ENCODE measurements at places on chromosomes 11 and 22.

- no peak for DNase-seq
Observed at GRCh38 chr11:16610213-16610737, 128.2 kb upstream of the C11orf58 start.

DNA sequence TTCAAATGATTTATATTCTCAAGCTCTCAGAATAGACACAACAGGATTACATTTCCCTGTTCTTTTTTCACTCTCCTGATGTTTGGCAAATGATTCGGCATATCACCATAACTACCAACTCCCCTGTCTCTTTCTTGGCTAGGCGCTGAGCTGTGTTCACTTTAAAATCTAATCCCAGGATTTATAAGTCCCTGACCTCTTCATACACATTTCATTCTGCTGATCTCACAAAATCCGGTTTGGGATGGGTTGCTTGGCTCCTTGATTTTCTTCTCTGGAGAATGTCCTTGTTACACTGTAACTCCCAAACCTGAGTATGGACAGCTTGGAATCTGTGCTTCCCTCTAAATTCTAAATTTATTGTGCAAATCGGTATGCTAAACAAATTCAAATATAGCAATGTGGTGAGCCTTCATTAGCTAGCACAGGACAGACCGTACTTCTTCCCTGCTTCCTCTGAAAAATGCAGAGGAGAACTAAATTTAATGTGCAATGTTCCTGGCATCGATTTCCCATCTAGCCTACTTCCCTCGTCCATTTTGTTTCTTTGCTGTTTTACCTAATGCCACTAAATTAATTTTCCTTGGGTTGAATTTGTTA is 858.5 kb upstream of the FAT3 start:
- DNase-seq: no peak

DNA sequence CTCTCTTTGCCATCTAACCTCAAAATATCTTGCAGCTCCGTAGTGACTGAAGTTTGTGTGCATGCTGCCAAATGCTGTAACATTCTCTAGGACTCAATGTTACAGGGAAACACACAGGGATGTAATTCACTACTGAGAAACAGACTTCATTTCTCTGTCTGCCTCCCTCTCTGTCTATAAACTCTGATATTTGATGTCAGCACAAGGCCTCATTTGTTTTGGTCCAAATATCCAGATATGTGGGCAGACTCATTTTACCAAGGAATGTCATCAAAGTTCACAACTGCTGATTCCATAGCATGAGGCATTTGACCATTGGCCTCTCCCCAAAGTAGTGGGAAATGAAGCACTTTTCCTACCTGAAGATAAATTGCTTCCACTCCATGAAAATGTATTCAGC is 2.5 kb upstream of the PRRG4 start:
- no peak for DNase-seq

GRCh38 chr11:132691848-132692550 is 840.3 kb downstream of the OPCML start:
- no peak for DNase-seq

- no peak for DNase-seq
Observed at GRCh38 chr22:27952779-27953178, 33.7 kb upstream of the PITPNB start.

DNA sequence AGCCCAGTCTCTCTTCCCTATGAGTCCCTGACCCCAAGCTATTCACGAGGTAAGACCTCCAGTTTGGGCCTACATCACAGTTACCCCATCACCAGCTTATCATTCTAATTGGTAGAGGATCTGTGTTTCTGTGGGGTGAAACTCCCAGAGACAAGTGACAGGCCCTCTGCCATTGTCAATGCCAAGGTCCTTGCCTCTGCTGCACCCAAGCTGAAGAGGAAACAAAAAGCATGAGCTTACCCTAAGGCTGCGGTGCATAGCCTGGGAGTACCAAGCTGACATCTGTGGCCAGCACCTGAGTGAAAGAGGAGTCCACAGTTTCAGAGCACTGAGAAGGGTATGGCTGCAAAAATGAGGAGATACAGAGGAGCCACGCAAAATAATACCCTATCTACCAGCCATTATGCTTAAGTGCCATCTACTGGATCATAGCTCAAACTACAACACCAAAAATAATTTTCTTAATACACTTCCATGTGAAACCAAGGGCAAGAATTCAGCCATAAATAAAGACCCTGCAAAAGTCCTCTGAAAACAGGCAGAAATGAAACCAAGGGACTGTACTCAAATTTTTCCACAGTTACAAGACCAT is 62.3 kb upstream of the ANO5 start:
- no peak for DNase-seq

GRCh38 chr22:39251762-39252460 is 7.1 kb upstream of the PDGFB start:
- DNase-seq: no peak

- no peak for DNase-seq
Observed at GRCh38 chr22:48895831-48896765, 931.6 kb downstream of the BRD1 start.

GRCh38 chr11:61587951-61588727 is 7.3 kb upstream of the SYT7 start:
- DNase-seq: peak; percentile 33

- no peak for DNase-seq
Observed at GRCh38 chr11:128390246-128390645, 197.1 kb downstream of the ETS1 start.

All from DMS79 treated with DMSO at 0.1 percent for 48 hours (cell line).